COR-L47 (cell line): ENCODE measurements at places on chromosomes 7 and 10.

DNA sequence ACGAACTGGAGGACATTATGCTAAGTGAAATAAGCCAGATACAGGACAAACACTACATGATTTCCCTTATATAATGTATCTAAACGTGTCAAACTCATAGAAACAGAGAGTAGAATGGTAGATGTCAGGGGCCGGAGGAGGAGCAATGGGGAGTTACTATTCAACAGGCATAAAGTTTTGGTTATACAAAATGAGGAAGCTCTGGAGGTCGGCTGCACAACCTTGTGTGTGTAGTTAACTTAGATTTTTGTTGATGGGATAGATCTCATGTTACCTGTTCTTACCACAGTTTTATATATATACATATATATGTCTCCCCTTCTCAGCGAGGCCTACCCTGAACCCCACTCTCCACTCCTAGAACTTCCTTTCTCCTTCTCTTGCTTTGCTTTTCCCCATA is 22.4 kb upstream of the TECTB start:
- no peak for DNase-seq

DNA sequence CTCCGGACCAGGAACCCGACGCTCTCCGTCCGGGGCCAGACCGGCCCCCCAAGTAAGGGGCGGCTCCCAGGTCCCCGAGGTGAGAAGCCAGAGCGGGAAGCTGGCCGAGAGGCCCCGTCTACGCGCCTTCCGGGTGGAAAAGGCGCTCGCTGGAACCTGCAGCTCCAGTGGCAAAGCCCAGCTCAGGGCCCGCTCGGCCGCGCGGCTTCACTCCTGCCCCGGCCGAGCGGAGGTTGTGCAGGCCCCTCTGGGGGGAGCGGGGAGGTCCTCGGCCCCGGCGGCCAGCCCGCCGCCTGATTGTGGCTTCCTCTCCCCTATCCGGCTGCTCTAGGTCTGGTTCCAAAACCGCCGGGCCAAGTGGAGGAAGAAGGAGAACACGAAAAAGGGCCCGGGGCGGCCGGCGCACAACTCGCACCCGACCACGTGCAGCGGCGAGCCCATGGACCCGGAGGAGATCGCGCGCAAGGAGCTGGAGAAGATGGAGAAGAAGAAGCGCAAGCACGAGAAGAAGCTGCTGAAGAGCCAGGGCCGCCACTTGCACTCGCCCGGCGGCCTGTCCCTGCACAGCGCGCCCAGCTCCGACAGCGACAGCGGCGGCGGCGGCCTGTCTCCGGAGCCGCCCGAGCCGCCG is 2.9 kb downstream of the UNCX start:
- DNase-seq = no peak

- DNase-seq = no peak
Observed at GRCh38 chr7:25854059-25854458, 297.9 kb upstream of the NFE2L3 start.

DNA sequence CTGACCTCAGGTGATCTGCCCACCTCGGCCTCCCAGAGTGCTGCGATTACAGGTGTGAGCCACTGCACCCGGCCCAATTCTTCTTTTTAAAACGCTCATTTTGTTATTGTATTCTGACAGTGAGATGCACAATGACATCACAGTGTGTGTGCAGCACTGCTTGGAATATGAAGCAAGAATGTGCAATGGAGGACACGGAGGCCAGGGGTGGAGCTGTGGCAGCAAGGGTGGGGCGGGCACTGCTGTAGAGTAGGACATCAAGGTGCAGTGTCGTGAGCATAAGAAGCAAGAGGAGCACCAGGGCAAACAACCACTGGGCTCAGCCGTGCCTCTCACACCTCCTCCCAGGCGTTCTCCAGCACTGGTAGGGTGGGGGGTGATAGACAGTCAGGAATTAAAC is 26.8 kb upstream of the GRID1 start:
- no peak for DNase-seq

DNA sequence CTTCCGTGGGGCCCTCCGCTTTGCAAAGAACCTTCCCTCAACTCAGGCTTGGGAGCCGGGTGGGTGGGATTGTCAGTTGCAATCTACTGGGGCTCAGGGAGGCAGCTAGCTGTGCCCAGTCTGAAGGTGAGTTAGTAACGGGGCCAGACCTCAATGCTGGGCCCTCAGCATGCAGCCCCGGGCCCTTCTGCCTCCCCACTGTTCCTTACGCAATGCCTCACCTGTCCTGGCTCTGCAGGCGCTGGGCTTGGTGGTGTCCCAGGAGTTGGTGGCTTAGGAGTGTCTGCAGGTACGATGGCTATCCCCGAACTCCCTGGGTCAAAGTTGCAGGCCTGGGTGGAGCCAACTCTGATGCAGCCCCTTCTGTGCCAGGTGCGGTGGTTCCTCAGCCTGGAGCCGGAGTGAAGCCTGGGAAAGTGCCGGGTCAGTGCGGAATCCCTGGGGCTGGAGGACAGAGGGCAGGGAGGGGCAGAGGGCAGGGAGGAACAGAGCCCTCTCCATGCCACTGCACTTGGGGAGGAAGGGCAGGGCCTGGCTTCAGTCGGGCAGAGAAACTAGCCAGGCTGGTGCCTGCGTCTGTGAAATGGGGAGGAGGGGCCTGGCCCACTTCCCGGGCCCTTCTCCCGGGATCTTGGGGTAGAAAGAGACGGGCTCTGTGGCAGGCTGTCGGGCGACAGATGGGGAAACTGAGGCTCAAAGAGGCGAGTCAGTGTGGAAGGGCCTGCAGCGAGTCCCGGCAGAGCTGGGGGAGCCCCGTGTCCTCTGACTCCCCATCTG is 15.0 kb downstream of the ELN start:
- DNase-seq = peak; percentile 57

- DNase-seq = no peak
Observed at GRCh38 chr10:17365402-17365801, 89.0 kb downstream of the ST8SIA6 start.

DNA sequence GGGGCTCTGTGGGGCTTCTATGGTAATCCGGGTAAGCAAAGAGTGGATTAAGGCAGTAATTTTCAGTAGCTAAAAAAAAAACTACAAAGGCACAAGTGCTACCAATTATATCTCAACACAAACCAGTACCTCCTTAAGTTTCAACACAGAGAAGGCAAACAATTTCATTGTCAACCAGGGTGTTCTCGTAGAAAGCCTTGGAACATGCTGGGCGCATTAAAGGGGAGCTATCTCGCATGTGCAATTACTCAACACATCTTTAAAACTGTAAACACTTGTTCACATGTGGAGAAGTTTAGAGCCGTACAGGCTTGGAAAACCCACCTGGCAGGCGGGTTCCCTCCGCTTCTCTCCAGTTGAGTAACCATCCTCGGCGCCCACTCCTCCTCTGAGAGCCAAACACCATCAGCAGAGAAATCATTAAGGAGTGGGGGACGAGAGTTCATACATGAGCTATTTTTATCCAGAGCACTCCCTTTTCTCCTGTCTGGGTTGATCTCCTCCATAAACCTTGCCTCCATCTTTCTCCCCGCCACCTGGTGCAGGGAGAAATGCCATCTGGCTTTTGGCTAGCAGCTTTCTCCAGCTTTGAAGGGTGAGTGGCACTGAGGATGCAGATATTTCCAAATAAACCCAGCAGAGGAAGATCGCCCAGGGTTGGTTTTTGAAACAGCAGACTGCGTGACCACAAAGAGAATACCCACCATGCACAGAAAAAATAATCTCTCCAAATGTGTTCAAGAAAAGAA is 287.1 kb downstream of the WDR11 start:
- no peak for DNase-seq

GRCh38 chr7:95411036-95411435 is 14.9 kb upstream of the PON3 start:
- DNase-seq = no peak

- no peak for DNase-seq
Observed at GRCh38 chr10:75332081-75332480, 69.5 kb downstream of the ZNF503 start.

- no peak for DNase-seq
Observed at GRCh38 chr10:77531441-77532001, 106.1 kb downstream of the KCNMA1 start.

DNA sequence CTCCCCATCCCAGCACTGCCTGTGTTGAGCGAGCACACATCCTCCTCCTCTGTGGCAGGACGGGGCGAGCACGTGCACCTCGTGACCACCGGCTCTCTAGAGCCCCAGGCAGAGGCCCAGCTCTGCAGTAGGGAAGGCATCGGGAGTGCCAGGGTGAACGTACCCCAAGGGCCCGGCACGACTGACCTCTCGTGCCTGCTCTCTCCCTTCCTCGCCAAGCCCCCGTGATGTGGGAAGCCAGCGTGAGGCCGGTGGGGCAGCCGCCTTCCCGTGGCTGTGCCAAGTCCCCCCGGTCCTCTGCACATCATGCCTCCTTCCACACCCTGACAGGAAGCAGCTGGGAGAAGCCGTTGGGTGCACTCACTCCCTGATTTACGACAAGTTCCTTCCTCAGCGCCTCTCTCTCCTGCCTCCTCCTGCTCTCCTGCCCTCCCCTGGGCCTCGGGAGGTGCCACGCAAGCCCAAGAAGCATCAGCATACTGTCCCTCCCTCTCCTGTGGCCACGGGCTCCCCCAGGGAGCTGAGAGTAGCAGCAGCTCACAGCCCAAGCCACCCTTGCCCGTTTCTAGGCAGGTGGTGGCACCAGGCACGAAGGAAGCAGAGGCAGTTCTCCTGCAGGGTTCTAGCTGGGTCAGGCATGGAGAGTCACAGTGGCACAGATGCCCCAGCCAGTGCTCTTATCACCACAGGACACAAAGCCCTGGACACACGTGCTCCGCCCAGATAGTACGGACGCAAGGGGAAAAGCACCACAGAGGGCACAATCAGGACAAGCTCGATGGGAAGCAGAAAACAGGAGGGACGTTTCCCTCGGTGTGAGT is 47.0 kb downstream of the AMZ1 start:
- DNase-seq = no peak

DNA sequence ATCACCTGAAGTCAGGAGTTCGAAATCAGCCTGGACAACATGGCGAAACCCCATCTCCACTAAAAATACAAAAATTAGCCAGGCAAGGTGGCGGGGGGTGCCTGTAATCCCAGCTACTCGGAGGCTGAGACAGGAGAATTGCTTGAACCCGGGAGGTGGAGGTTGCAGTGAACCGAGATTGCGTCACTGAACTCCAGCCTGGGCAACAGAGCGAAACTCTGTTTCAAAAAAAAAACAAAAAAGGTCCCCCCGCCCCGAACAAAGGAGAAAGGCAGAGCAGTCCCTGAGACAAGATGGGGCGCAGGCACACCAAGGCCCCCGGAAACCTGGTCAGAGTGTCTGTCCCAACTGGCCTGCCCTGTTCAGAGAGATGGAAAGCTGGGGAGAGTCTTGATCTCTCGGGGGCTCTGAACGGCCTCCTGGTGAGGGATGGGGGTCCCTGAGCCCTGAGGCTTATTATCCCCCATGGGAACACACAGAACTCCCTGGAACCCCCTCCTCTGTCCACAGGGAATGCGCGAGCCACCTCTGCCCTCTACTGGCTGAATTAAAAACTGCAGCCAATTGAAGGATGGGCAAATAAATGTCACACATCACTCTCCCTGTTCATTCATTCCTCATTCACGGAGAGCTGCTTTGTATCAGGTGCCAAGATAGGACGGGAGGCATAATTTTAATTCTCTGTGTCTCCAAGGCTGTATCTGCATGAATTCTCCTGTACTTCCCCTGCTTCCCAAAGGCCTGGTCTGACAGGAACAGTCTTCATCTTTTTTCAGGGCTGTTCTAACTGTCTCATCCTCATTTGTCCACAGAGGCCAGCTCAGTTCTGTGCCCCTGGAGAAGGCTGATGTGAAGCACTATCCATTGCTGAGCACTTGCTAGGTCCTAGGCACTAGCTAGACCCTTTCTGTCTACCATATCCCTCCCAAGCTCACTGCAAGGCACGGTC is 28.9 kb downstream of the MAT1A start:
- DNase-seq = no peak

DNA sequence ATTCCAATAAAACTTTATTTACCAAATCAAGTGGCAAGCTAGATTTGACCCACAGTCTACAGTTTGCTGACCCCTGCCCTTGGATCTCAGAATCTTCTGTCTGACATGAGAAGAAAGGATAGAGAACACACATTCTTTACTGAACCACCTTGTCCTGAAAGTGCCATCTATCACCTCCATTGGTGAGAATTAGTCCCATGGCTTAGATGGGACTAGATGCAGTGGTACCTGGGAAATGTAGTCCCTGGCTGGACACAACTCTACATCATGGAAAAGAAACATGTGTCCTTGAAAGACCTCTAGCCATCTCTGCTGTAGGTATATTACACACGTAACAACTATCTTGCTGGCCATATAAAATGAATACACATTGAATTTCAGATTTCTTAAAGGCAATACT is 336.2 kb downstream of the LHFPL3 start:
- no peak for DNase-seq

GRCh38 chr7:106285855-106286492 is 1.2 kb upstream of the NAMPT start:
- DNase-seq = no peak

DNA sequence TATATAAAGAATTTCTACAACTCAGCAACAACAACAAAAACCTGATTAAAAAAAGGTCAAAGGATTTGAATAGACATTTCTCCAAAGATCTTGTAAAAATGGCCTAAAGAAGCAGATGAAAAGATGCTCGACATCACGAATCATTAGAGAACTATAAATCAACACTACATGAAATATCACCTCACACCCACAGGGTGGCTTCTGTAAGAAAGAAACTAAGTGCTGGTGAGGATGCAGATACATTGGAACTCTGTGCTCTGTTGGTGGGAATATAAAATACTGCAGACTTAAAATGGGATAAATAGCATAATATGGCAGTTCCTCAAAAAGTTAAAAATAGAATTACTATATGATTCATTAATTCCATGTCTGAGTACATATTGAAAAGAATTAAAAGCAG is 38.3 kb upstream of the CDCA7L start:
- no peak for DNase-seq

GRCh38 chr10:102926842-102927241 is 8.7 kb downstream of the CNNM2 start:
- no peak for DNase-seq

DNA sequence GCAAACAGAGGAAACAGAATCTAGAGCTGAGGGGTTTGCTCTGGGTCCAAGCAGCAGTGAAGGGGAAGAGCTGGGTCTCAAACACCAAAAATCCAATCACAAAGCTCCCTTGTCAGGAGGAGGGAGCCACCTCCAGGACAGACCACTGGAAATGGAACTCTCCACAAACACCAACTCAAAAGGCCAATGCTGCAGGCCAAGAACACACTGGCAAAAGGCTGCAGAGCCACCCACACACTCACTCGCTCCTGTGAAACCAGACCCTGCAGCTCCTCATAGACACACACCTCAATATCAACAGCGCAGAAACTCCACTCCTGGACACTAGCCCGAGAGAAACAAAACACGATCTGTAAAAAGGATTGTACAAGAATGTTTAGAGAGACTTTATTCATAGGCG is 213.5 kb downstream of the PTPRN2 start:
- no peak for DNase-seq

DNA sequence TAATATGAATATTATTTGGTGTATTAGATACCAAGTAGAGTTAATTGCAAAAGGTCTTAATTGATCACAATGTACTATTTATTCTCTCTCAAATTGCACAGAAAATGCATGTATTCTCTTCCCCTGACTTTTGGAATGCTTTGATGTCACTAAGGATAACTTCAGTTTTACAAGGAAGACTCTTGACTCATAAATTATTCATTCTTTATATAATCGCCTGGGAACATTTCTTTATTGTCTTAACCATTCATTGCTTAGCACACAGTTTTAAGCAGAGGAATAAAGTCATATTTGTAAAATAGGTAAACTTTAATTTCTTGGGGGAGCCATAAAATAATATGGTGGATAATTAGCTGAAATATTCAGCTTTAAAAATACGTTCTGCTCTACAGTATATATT is 306.0 kb upstream of the TMEM229A start:
- DNase-seq = no peak
